Activated B cell treated with CpG ODN at 0.5 μM for 24 hours (primary cell): ENCODE measurements at places on chromosomes 7 and 10. TPM values are rescaled to one million over a fixed set of nuclear protein-coding genes. Genes with fewer than 3 reads are reported as not detected.
A peak's percentile ranks its signal among the peaks of the same experiment; 100 is the strongest.

- H3K27me3 ChIP-seq = no peaks in the 10 kb centered on the region
- H3K36me3 ChIP-seq = no peaks in the 10 kb centered on the region
- H3K27ac ChIP-seq = no peak overlapping the region
- DNase-seq = no peak
- H3K4me1 ChIP-seq = no peaks in the 10 kb centered on the region
These were observed 362.7 kb downstream of the REEP3 start for GRCh38 chr10:63883861-63884260.

Gene FAM20C
- total RNA-seq = 0.11 and 0.20 TPM in 2 replicates

DNA sequence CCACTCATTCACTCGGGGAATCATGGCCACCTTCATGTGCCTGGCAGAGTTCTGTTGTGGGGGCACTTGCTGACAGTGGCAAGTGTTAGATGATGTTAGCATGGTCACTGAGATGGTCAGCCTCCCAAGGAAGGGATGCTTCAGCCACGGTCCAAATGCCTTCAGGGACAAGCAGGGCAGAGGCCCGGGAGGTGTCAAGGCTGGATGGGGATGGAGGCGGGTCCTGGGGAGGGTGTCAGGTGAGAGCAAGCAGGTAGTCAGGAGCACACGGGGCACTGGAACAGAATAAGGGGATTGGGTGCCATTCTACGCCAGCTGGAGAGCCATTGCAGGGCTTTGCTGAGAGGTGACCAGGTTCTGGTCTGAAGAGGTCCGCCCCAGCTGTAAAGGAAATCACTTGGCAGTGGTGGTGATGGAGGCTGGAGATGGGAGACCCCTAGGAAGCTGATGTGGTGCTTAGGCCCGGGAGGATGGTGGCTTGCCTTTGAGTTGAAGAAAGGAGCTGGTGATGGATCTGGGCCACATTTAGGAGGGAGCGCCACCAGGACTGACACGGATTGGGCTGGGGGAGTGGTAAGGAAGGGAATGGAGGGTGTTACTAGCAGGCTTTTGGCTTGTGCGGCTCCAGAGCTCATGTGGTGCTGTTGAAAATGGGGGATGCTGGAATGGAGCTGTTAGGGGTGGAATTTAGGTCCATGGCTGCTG, 24.1 kb downstream of the AGAP3 start:
- H3K27ac ChIP-seq = no peak overlapping the region
- no peak overlapping the region for H3K4me3 ChIP-seq
- no peak for DNase-seq
- no peaks in the 10 kb centered on the region for H3K36me3 ChIP-seq

DNA sequence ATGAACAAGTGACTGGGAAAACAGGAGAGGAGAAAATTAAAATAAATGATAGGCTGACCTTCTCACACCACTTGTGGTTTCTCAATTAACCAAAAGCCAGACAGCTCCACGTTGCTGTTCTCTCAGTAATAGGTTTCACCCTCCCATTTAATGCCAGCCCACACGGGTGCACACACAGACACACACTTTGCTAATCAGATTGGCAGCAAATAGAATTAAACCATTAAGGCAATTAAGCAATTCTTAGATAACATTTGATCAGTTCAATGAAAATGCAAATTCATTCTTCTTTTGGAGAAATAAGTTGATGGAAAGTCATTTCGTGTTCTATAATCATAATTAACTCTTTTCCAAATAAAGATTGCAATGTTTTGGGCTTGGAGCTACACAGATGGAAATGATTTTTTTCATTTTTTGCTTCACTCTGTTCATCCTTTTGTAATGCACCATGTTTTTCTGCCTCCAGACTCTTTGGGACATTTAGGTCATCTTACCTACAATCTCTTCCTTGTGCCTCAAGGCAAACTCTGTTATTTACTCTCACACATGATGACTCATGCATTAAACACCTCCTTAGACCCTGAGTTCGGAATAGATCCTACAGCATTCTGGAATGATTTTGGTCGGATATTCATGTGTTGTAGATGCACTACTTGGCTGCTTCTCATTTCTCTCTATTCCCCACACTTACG, 700.7 kb downstream of the AUTS2 start:
- H3K27ac ChIP-seq = no peak overlapping the region
- peaks cover 2% of the 10 kb centered on the region for H3K36me3 ChIP-seq
- no peaks in the 10 kb centered on the region for H3K27me3 ChIP-seq
- H3K4me3 ChIP-seq = no peak overlapping the region

- H3K27ac ChIP-seq = peak overlapping the region; percentile 86
- no peak for DNase-seq
- peaks cover 2% of the 10 kb centered on the region for H3K36me3 ChIP-seq
- H3K27me3 ChIP-seq = no peaks in the 10 kb centered on the region
These were observed 94.6 kb downstream of the ELMO1 start for GRCh38 chr7:37353949-37354655.

GRCh38 chr10:63713191-63714144, 192.3 kb downstream of the REEP3 start:
- peaks cover 21% of the 10 kb centered on the region for H3K4me1 ChIP-seq
- no peak overlapping the region for H3K27ac ChIP-seq
- no peaks in the 10 kb centered on the region for H3K27me3 ChIP-seq
- H3K4me3 ChIP-seq = no peak overlapping the region
- no peaks in the 10 kb centered on the region for H3K36me3 ChIP-seq

GRCh38 chr10:90560331-90560730, 297.5 kb downstream of the HTR7 start:
- H3K27me3 ChIP-seq = no peaks in the 10 kb centered on the region
- H3K4me3 ChIP-seq = no peak overlapping the region
- H3K4me1 ChIP-seq = no peaks in the 10 kb centered on the region

Gene BHLHA15
- total RNA-seq = 0.35 TPM in 1 of 2 replicates, not detected in the other

DNA sequence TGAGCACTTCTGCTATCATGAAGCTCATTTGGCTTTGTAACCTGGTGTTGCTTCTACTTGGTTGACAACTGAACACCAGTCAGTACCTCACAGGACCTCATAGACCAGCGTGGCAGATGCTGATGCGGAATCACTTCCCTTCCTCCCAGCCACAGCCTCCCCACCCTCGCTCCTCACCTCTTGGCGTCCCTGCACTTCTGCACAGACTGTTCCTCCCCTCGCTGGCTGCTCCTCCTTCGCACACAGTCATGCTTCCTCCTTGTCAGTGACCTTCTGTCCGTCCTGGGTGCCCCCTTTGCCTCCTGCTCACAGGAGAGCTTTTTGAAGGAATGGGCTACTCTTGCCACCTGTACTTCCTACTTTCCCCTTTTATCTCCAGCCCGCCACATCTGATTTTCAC, 61.4 kb upstream of the CTBP2 start:
- H3K27me3 ChIP-seq = peaks cover 11% of the 10 kb centered on the region
- no peaks in the 10 kb centered on the region for H3K36me3 ChIP-seq
- H3K4me3 ChIP-seq = no peak overlapping the region
- no peak for DNase-seq
- H3K27ac ChIP-seq = no peak overlapping the region
- no peaks in the 10 kb centered on the region for H3K4me1 ChIP-seq

- DNase-seq = no peak
- H3K4me3 ChIP-seq = no peak overlapping the region
- H3K27me3 ChIP-seq = no peaks in the 10 kb centered on the region
- no peak overlapping the region for H3K27ac ChIP-seq
- H3K36me3 ChIP-seq = no peaks in the 10 kb centered on the region
These were observed 106.4 kb upstream of the ARID5B start for GRCh38 chr10:61795147-61795546.

- no peak overlapping the region for H3K4me3 ChIP-seq
- no peak for DNase-seq
- no peaks in the 10 kb centered on the region for H3K36me3 ChIP-seq
- H3K27ac ChIP-seq = no peak overlapping the region
- H3K4me1 ChIP-seq = peaks cover 20% of the 10 kb centered on the region
These were observed 4.6 kb downstream of the VAX1 start for GRCh38 chr10:117133273-117134055.

Gene C10orf143
- 7.8 and 10.1 TPM in 2 replicates for total RNA-seq

Gene HSPA12A
- total RNA-seq = 4.0 and 5.1 TPM in 2 replicates

- no peak overlapping the region for H3K4me3 ChIP-seq
- no peaks in the 10 kb centered on the region for H3K36me3 ChIP-seq
- no peaks in the 10 kb centered on the region for H3K27me3 ChIP-seq
- H3K27ac ChIP-seq = no peak overlapping the region
These were observed 414.2 kb upstream of the GALNT17 start for GRCh38 chr7:70717553-70718329.

GRCh38 chr7:98641646-98642500, 24.8 kb downstream of the NPTX2 start:
- DNase-seq = no peak
- peak overlapping the region; percentile 44 for H3K4me3 ChIP-seq
- H3K27me3 ChIP-seq = peaks cover 6% of the 10 kb centered on the region
- peaks cover 21% of the 10 kb centered on the region for H3K4me1 ChIP-seq
- H3K36me3 ChIP-seq = peaks cover 3% of the 10 kb centered on the region

DNA sequence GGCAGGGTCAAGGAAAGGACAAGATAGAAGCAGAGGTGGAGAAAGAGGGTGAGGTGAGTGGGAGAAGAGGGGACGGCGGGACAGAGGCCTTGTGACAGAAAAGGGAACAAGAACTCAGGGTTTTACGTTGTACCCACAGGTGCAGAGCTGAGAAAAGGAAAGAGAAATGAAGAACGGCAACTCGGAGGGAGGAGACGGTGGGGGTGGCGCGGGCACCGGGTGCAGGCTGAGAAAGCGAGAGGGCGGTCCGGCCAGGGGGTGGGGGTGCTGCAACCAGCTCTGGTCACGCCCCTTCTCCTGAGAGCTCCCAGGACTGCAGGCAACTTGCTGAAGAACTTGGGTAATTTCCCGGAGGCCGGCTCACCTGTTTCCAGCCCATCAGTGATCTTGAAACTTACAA, 65.3 kb downstream of the CARD11 start:
- peaks cover 37% of the 10 kb centered on the region for H3K36me3 ChIP-seq
- no peaks in the 10 kb centered on the region for H3K27me3 ChIP-seq
- H3K27ac ChIP-seq = peak overlapping the region; percentile 95
- DNase-seq = peak; percentile 82
- peaks cover 83% of the 10 kb centered on the region for H3K4me1 ChIP-seq
- H3K4me3 ChIP-seq = peak overlapping the region; percentile 83

- H3K27ac ChIP-seq = no peak overlapping the region
- no peak for DNase-seq
- H3K4me1 ChIP-seq = no peaks in the 10 kb centered on the region
- no peaks in the 10 kb centered on the region for H3K27me3 ChIP-seq
- H3K4me3 ChIP-seq = no peak overlapping the region
- H3K36me3 ChIP-seq = peaks cover 1% of the 10 kb centered on the region
These were observed 229.5 kb upstream of the PLXNA4 start for GRCh38 chr7:132805766-132806165.

Gene GRM8
- total RNA-seq = not detected in 2 replicates

DNA sequence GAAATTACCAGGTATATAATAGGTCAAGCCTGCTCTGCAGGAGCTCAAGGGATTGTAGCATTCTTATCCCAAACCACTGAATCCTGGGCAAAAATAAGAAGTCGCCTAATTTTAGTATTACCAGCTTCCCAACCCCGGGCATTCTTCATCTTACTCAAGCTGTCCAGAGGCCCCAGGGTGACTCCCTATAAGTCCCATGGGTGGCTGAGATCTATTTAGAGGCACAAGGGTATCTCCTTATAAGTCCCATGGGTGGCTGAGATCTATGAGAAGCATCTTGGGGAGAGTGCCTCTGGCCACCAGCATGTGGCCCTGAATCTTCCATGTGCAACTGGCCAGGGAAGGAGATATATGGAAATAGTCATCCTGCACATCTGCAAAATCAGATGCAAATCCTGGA, 38.9 kb downstream of the PRSS2 start:
- peak overlapping the region; percentile 98 for H3K27ac ChIP-seq
- H3K4me3 ChIP-seq = peak overlapping the region; percentile 72
- peaks cover 14% of the 10 kb centered on the region for H3K36me3 ChIP-seq
- DNase-seq = no peak

Gene MASTL
- 11.2 and 12.4 TPM in 2 replicates for total RNA-seq

DNA sequence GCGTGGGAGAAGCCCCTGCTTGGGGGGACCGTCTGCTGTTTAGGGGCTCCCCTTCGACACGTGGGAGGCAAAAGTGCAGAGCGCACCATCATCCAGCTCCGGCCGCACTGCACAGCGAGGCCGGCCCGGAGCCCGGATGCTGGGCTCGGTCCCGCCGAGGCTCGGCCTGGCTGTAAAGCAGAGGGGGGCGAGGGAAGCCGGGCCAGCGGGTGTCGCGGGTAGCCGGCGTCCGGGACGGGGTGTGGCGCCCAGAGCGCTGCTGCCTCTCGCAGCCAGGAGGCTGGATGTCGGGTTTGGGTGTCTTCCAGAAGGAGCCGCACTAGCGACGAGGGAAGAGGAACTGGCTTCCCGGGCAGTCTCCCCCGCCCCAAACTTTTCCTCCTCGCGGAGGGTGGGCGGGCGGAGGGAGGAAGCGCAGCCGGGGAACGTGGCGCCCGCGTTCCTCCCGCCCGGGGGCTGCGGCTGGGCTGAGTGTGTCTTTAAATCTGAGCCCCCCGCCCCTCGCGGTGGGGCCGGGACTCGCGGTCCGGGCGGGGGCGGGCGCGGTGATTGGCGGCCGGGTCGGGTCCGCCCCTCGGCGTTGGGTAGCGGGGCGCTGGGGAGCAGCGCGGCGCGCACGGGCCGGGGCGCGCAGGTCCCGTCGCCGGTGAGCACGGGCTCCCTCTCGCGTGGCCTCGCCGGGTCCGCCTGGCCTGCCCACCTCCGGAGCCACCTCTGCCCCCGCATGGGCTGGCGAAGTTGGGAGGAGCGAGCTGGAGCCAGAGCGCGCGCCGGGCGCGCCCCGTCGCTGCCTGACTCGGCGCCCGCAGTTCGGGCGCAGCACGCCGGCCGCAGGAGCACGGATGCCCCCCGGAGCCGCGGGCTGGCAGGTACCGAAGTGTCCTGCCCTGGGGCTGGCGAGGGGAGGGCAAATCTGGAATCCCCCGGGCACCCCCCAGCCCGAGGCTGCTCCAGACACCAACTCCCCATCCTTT, at the start of gene PALD1:
TSS of gene PALD1 (plus strand) at position 577 of the 974 bp plus-strand sequence. CDS start 47,185 bp downstream, outside the sequence.
- peaks cover 51% of the 10 kb centered on the region for H3K4me1 ChIP-seq
- H3K36me3 ChIP-seq = no peaks in the 10 kb centered on the region
- H3K27ac ChIP-seq = peak within 1 kb of the TSS; percentile 68
- DNase-seq = peak; percentile 41

- no peaks in the 10 kb centered on the region for H3K27me3 ChIP-seq
- DNase-seq = no peak
- H3K27ac ChIP-seq = no peak overlapping the region
- no peaks in the 10 kb centered on the region for H3K4me1 ChIP-seq
These were observed 180.3 kb downstream of the NPSR1 start for GRCh38 chr7:34838329-34838728.

- no peaks in the 10 kb centered on the region for H3K27me3 ChIP-seq
- H3K4me3 ChIP-seq = no peak overlapping the region
- H3K36me3 ChIP-seq = no peaks in the 10 kb centered on the region
- no peak overlapping the region for H3K27ac ChIP-seq
- DNase-seq = no peak
These were observed 600.6 kb downstream of the DNAJB6 start for GRCh38 chr7:157937406-157937805.

GRCh38 chr7:47191316-47191715, 390.6 kb downstream of the TNS3 start:
- H3K27ac ChIP-seq = no peak overlapping the region
- no peak for DNase-seq
- peaks cover 2% of the 10 kb centered on the region for H3K27me3 ChIP-seq
- no peak overlapping the region for H3K4me3 ChIP-seq
- peaks cover 20% of the 10 kb centered on the region for H3K4me1 ChIP-seq
- H3K36me3 ChIP-seq = no peaks in the 10 kb centered on the region

GRCh38 chr7:34430456-34430855, 227.6 kb upstream of the NPSR1 start:
- H3K4me1 ChIP-seq = no peaks in the 10 kb centered on the region
- no peaks in the 10 kb centered on the region for H3K36me3 ChIP-seq
- H3K27ac ChIP-seq = no peak overlapping the region
- H3K4me3 ChIP-seq = no peak overlapping the region
- no peaks in the 10 kb centered on the region for H3K27me3 ChIP-seq
